ENCODE measurements at places on chromosomes 4 and X.

GRCh38 chr4:111070390-111070789, 447.5 kb upstream of the PITX2 start:
- DNase-seq: no peak

DNA sequence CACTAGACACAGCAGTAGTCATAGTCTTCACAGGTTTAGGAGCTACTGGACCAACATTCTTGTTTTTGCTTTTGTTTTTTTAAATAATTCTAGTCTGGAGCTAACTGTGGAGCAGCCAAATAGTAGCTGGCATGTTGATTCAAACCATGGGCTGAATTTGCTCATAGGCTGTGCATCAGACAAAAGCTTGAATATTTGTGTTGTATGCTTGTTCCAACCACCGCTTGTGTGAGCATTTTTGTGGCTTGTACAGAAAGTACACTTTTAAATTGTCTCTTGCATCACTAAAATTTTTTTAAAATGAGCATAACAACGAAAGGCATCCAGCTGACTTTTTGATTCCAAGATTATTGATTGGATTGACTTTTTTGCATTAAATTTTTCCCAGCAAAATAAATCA, 39.6 kb downstream of the CCNI start:
- DNase-seq: peak; percentile 87

DNA sequence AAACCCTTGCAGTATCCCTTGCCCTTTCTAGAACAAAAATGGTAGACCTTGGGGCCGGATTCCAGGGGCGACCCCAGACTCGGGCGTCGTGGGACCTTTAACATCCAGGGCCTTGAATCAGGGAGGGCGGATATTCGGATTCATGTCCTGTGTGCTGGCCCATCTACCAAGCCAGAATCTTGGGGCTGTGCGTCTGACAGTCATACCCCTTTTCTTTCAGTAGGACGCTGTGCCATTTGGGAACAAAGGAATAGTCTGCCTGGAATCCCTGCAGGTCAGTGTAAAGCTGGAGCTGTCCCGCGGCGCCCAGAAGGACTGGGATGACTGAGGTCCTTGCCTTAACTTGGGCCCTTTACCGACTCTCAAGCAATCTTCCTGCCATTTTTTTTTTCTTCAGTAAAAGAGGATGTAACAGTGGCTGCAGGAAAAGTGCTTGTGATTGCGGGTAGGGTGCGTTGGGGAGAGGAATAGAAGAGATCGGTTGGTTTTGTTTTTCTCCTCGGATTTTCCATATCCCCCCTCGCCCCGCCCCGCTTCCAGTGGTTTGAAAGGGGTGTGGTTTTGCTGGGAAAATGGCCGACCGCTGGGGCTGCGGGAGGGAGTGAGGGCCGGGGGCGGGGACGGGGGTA, 518 bp downstream of the ARMCX1 start:
- peak; percentile 42 for DNase-seq

GRCh38 chr4:87838890-87839591, 6.3 kb downstream of the MEPE start:
- peak; percentile 68 for DNase-seq

- DNase-seq: no peak
Observed at GRCh38 chr4:1271686-1272085, 18.0 kb upstream of the MAEA start.

DNA sequence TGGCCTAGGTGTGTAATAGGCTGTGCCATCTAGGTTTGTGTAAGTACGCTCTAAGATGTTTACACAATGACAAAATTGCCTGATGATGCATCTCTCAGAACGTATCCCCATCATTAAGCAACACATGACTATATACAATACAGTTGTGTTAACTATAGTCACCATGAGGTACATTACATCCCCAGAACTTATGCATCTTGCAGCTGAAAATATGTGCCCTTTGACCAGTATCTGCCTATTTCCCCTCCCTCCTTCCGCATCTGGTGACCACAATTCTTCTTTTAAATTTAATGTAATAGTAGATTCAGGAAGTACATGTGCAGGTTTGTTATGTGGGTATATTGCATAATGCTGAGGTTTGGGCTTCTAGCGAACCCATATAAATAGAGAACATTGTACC, 239.8 kb upstream of the IL1RAPL1 start:
- no peak for DNase-seq

- DNase-seq: no peak
Observed at GRCh38 chr4:6415031-6415705, 57.2 kb downstream of the PPP2R2C start.

DNA sequence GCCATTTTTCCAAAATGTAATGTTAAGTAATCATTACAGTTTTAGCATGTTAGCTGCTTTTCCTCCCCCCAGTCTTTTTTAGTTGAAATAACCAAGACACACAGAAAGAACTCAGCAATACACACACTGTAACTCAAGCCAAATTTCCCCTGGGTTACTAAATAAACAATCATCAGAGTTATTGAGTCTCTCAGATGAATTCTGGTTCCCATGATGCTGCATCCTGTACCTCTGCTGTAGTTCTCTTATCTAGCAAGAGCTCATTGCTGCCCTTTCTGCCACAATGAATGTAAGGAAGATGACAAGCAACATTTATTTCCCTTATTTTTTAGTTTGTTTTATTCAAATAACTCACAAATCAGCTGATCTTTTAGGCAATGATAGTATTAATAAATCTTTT, 185.1 kb downstream of the ARHGAP6 start:
- DNase-seq: peak; percentile 46

DNA sequence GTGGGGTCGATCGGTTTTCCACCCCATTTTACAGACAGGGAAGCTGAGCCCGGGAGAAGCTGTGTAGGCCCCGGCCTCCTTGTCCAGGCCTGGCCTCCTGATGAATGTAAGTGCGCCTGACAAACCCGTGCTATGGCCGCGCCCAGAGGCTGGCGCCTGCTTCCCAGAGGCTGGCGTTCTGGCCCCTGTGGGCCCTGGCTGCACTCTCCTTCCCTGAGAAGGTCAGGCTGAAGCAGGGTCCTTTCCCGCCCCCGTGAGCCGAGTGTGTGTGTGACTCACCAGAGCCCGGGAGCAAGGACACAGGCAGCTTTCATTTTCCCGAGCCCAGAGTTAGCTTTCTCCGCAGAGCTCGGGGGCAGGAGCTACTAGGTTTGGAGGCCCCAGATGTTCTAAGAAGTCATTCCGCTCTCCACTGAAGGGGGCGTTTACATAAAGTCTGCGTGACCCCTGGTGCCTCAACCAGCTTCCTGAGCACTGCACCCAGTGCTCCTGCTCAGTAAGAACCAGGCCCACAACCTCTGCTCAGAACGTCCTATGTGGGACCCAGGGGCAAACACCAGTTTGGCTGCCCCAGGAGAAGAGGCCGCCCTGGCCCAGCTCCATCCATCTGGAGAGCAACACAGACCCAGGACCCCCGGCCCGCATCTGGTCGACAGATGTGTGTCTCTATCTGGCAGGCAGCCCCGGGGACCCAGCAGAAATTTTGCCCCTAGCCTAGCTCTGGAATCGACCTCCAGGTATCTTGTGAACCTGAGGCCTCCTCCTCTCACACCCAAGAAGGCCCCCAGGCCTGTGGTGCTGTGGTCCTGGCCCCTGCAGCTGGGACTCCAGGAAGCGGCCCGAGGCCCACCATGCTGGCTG, 13.6 kb downstream of the UVSSA start:
- peak; percentile 9 for DNase-seq

DNA sequence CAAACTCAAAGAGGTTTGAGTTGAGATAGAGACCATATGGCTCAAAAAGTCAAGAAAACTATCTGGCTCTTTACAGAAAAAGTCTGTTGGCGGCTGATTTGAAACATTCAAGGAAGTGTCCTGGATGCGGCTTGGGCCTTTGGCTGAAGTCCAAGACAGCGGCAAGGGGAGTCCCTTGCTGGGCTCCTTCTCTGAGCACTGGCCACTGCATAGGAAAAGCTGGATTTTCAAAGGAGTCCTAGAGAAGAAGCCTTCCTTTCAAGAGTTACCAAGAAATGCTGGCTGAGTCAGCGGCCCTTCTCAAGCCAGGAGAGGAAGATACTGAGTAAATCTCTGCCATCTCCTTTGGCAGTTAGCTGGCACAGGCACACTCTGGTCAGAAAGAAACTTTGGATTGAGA, 12.1 kb downstream of the APLN start:
- DNase-seq: peak; percentile 54

DNA sequence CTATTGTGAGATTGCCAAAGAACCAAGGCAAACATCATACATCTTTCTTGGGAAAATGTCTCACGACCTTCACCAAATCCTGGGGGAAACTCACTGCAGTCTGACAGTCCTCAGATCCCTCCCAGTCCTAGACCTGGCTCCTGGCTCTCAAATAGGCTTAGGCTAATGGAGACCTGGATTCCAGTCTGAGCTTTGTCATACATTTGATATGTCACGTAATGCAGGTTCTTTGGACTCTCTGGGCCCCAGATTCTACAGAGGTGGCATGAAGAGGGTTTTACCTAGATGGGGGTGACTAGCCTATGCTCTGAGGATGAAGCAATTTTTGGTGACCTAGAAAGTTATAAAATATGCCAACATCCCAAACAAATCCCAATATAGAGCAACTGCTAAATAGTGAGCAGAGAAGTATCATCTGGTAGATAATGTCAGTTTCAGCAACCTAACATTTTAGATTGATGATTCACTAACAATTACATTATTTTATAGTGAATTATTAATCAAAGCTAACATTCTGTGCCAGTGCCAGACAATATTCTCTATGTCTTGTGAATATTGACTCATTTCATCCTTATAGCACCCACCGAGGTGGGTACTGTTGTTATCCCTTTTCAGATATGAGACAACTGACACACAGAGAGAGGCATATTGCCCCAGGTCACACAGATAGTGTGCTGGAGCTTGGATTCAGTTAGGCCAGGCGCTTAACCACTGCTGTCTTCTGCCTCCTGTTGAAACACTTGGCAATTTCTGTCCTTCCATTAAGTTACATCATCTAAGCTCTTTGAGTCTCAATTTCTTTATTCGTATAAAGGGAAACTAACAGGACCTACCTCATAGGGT, 195.4 kb upstream of the MAMLD1 start:
- no peak for DNase-seq

GRCh38 chrX:115690511-115691216, 129.7 kb downstream of the PLS3 start:
- DNase-seq: peak; percentile 90

GRCh38 chr4:78971326-78971725, 32.1 kb upstream of the PAQR3 start:
- DNase-seq: peak; percentile 33

GRCh38 chr4:147370473-147370872, 110.4 kb upstream of the EDNRA start:
- peak; percentile 67 for DNase-seq

GRCh38 chrX:24838629-24839028, 144.9 kb downstream of the POLA1 start:
- peak; percentile 56 for DNase-seq

GRCh38 chrX:154481195-154481594, 2.1 kb upstream of the LAGE3 start:
- DNase-seq: no peak

DNA sequence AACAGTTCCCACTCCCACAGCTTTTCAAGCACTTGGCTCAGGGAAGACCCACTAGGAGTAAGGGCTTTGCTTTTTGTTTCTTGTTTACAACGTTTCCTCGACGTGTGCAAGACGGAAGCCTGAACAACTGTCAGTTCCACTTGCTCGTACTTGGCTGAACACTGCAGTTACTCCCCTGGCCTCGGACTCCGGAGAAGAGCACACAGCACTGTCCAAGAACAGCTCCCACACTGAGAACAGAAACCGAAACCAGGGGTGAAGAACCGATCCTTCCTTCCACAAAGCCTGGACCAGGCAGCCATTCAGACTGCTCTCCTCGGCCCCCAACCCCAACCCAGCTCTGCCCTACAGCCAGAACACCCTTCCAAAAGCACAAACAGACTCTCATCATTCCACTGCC, 25.5 kb downstream of the IRF2 start:
- peak; percentile 86 for DNase-seq

DNA sequence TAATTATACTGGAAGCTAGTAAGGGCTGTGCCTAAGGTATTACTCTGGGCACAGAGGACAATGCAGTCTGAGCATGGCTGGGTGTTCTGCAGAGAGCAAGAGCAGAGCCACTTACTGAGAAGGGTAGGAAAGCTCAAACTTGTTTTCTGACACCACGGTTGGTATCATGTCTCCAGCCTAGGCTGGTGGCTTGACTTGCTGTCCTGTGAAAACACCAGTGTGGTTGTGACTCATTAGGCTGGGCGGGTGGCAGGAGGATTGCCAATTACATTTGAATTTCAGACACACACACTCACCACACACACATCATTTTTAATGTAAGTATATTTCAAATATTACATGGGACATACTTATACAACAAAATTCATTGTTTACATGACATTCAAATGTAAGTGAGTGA, 19.7 kb upstream of the MTM1 start:
- peak; percentile 8 for DNase-seq

- DNase-seq: no peak
Observed at GRCh38 chr4:182538031-182538430, 294.8 kb downstream of the TENM3 start.

DNA sequence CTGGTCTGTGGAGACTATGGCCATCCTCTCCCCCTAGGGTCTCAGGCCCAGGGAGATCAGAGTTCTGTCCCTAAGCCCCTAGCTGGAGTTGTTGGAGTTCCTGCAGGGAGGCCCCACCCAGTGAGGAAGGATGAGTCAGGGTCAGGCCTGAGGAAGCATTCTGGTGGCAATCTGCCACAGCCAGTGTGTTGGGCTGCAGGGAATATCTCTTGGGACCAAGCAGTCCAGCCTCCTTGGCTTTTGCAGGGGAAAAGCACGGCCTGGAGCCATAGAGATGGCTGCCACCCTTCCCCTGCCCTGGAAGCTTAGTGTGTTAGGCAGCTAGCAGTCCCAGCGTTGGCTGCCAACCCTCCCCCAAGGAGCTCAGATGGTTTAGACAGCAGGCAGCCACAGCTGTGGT, 202.4 kb downstream of the RTL9 start:
- peak; percentile 3 for DNase-seq

GRCh38 chr4:147633643-147634042, 16.4 kb downstream of the TMEM184C start:
- no peak for DNase-seq

- peak; percentile 87 for DNase-seq
Observed at GRCh38 chrX:29662759-29663503, 552.4 kb upstream of the MAGEB2 start.

- peak; percentile 86 for DNase-seq
Observed at GRCh38 chr4:167897116-167897515, 195.2 kb upstream of the ANXA10 start.

DNA sequence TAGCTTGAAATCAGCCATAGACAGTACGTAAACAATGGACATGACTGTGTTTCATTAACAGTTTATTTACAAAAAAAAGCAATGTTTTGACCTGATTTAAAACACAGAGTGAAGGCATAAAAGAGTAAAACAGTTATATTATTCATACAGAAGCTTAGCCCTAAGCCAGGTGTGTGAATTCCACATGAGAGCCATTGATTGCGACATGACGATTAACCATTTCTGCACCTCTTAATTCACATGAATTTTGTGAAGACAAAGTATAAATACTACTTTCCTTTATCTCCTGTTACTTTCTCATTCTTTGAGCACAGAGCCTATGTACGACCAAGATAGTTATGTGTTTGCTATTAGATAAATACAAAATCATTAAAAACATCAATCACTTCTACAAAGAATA, 55.0 kb upstream of the MAGEB18 start:
- DNase-seq: no peak

- DNase-seq: peak; percentile 93
Observed at GRCh38 chrX:40996886-40997530, 88.2 kb upstream of the USP9X start.
